ENCODE measurements at places on chromosomes 7 and 10.

DNA sequence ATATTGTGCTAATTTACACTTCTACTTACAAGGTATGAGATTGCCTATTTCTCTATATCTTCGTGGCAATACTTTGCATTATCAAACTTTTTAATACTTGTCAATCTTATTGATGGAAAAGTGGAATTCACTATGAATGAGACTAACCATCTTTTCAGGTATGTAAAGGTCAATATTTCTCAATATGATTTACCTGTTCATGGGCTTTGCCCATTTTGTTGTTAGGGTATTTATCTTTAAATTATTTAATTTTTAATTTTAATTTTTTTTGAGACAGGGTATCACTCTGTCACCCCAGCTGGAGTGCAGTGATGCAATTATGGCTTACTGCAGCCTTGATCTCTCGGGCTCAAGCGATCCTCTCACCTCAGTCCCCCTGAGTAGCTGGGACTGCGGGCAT, 47.8 kb upstream of the LCOR start:
- no peak for DNase-seq

DNA sequence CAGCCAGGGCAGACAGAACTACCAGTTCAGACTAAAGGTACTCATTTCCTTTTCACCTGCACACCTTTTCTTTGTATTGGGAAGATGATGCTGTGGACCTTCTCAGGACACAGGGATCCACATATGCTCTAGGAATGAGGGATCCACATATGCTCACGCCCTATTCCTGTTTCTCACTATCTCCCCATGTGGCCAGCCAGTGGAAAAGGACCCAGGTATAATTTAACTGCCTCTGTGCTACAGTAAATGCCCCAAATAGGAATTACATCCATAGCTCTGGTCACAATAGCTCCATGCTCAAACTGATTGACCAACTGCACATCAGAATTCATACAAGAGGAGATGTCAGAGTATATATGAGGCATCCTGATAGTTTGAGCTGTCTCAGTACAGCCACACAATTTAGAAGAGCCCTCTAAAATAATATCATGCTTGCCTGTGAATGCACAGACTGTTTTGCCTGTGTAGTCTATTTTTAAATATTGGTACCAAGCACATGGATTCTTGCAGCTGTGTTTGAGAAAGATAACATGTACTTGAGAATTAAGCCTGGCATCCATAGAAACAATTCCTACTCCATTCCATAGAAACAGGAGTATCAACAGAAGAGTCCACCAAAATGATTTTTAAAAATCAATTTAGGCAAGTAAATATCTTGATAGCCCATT, 43.7 kb downstream of the CTTNBP2 start:
- DNase-seq: no peak

DNA sequence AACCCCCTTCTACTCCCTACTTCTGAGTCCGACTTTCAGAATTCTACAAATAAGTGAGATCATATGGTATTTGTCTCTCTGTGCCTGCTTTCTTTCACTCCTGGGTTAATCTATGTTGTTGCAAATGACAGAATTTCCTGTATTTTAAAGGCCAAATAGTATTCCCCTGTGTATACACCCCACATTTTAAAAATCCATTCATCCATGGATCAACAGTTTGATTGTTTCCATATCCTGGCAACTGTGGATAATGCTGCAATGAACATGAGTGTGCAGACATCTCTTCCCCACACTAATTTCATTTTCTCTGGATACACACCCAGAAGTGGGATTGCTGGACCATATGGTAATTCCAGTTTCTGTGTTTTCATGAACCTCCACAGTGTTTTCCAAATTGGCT, 225.8 kb upstream of the TCERG1L start:
- DNase-seq: no peak

- no peak for DNase-seq
Observed at GRCh38 chr10:122966879-122967278, 12.9 kb upstream of the C10orf88 start.

GRCh38 chr10:1114315-1114714, 58.1 kb downstream of the WDR37 start:
- no peak for DNase-seq

- no peak for DNase-seq
Observed at GRCh38 chr10:123655751-123656150, 10.4 kb upstream of the GPR26 start.

DNA sequence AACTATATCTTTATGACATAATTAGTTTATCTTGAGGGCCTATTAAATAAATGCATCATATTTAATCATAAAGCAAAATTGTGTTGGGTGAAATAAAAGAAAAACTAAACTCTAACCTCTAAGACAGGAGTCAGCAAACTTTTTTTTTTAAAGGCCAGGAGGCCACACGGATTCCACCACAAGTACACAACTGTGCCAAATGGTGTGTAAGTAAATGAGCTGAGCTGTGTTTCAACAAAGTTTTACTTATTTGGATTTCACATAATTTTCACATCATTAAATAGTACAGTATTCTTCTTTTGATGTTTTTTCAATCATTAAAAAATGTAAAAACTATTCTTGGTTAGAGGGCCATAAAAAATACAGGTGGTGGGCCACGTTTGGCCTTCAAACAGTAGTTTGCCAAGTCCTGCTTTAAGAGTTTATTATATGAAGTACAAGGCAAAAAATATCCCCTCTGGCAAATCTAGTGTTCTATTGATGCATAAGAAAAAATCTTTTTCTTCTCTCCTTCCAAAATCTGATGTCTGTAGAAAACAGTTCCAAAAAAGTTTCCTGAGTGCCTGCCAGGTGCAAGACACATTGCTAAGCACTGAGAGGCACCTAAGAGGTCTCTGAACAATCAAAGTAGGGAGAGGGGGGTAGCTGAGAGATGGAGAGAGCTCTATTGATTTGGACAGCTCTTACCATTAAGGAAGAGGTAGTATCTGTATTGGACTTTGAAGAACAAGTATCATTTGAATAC, 26.5 kb upstream of the SPOCK2 start:
- no peak for DNase-seq

GRCh38 chr7:107980171-107980570, 22.8 kb downstream of the LAMB1 start:
- DNase-seq: no peak

- DNase-seq: no peak
Observed at GRCh38 chr7:1461646-1462375, 2.5 kb upstream of the MICALL2 start.

DNA sequence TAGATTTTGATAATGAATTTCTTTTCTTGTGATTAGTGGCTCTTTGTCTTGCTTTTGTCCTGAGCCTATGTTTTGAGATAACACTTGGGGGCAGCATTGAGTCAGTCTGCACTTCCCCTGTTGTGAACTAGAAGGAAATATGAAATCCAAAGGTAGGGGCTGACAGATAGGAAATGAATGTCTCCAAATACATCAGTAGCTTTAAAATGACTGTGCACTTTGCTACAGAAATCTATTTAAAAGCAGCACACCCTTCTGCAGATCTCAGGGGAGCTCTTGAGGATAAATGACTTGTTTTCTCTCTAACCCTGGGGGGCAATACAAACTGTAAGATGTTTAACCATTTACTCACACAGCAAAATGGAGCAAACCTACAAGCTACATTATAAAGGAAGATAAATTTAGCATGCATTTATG, 176.0 kb upstream of the MYO3A start:
- DNase-seq: peak; percentile 67

DNA sequence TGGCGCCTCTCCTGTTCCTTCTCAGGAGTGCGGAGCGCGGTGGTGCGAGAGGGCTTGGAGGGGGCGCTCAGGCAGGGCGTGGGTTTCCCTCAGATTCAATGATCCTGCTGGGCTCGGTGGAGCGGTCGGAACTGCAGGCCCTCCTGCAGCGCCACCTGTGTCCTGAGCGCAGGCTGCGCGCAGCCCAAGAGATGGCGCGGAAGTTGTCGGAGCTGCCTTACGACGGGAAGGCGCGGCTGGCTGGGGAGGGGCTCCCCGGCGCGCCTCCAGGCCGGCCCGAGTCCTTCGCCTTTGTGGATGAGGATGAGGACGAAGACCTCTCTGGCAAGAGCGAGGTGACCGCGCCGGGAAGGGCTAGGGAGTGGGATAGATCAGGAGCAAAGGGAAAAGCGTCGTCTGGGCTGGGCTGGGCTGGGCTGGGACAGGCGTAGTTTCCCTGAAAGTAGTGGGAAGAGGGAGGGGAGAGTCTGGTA, 17.0 kb downstream of the FAM131B start:
- DNase-seq: peak; percentile 25

- DNase-seq: no peak
Observed at GRCh38 chr10:111486346-111486745, 409.5 kb downstream of the ADRA2A start.

- DNase-seq: no peak
Observed at GRCh38 chr7:101590663-101591435, 38.2 kb downstream of the MYL10 start.

DNA sequence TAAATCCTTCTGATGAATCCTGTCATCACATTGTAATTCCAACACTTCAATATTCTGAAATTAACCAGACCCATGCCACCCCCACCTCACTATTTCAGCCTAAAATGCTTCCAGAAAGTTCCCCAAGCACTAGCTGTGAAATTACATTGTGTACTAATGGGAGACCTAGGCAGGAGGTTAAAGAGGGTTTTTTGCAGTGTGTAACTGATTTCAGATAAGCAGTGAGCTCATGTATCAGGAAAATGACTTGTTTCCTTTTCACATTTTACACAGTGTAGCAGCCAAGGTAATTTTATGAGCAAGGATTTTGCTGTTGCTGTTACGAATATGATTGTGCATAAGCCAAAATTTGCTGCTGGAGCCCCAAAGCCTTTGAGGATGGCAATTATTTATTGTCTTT, 129.0 kb downstream of the INHBA start:
- DNase-seq: no peak

DNA sequence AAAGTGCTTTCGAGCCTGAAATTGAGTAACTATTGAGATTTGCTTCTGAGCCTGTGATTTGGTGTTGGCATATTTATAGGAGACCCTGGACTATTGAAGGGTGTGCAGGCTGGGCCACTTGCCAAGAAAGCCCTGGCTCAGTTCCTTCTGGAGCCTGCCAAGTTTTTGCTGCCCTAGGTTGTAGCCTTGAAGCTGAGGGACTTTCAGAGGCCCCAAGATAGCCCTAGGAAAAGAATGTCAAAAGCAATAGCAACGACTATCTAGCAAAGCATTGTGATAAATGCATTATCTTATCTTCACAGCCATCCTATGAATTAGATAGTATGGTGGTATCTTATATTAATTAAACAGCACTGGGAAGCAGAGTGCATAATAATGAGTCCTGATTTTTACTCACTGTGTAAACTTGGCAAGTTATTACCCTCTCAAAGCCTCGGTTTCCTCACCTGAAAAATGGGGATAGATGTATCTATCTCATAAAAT, 473.7 kb upstream of the PODXL start:
- no peak for DNase-seq

DNA sequence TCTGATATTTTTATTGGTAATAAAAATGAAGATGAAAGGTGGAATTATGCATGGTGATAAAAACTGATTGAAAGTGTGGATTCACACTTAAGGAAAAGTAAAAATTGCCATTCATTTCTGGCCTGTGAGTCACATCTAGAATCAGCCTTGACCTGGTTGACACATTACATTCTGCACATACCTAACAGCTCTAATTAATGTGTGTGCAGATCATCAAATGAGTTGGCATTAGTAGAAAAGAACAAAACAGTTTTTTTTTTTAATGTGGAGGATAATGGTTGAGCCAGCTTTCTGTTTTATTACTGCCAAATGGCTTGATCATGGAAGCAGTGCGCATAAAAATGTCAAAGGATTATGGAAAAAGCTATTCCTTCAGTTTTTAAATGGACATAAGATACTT, 142.6 kb upstream of the TMEM196 start:
- DNase-seq: peak; percentile 20

GRCh38 chr10:95350219-95350829, 59.5 kb upstream of the PDLIM1 start:
- DNase-seq: peak; percentile 88

- no peak for DNase-seq
Observed at GRCh38 chr10:117266812-117267211, 25.9 kb downstream of the SLC18A2 start.

DNA sequence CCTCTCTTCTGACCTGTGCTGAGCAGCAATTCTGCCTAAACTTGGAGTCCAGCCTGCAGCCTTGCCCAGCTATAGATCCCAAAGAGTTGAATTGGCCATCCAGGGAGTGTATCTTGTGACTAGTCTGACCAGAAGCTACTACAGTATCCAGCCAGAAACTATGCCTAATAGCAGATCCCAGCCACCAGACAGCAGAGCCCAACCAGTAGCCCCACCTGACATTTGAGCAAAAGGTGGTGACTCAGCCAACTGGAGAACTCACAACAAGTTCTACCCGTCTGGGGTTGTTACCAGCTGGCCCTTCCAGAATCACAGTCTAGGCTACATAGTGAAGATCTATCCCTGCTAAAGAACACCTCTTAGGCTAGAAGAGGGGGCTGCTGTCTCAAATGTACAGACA, 315.0 kb downstream of the CRPPA start:
- no peak for DNase-seq

GRCh38 chr7:92973974-92974373, 137.6 kb upstream of the CDK6 start:
- DNase-seq: peak; percentile 55

GRCh38 chr10:75681334-75681733, 249.9 kb downstream of the LRMDA start:
- no peak for DNase-seq

GRCh38 chr7:78041423-78041822, 242.8 kb downstream of the PHTF2 start:
- DNase-seq: no peak

DNA sequence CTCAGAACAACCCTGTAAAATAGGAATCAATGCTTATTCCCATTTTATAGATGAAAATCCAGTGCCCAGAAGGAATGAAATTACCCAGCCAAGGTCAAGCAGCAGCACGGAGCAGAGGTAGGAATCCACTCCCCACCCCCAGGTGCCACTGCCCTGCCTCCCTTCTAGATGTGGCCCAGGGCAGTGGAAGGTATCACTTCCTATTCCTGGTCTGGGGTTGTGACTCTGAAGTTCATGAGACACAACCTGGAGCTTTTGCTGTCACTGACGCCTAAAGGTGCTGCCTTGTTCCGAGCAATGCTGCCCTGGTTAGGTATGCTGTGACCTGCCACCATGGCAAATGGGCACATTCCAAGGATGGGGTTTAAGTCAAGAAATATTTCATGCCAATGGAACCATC, 53.6 kb downstream of the PIK3AP1 start:
- no peak for DNase-seq

DNA sequence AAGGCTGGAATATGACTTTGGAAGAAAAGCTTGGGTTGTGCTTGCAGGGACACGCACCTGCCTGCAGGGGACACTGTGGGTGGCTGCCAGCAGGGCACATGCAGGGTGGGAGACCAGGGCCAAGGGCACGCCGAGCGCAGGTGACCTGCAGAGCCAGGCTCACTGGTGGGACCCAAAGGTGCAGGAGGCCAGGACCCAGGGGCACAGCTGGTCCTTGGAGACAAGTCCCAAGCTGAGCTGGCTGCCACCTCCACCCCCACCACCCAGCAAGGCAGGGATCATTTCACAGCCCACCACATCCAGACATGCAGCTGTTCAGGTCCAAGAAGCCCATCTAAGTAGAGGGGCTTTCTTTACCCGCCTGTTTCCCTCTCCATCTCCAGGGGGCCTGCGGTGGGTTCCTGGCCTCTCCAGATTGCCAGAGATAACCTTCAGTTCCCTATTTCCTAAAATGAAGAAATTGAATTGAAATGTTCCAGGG, 13.8 kb upstream of the CLIP2 start:
- no peak for DNase-seq

- DNase-seq: no peak
Observed at GRCh38 chr7:124059375-124059774, 26.5 kb upstream of the TMEM229A start.
